ENCODE measurements at places on chromosomes 2 and 18.

DNA sequence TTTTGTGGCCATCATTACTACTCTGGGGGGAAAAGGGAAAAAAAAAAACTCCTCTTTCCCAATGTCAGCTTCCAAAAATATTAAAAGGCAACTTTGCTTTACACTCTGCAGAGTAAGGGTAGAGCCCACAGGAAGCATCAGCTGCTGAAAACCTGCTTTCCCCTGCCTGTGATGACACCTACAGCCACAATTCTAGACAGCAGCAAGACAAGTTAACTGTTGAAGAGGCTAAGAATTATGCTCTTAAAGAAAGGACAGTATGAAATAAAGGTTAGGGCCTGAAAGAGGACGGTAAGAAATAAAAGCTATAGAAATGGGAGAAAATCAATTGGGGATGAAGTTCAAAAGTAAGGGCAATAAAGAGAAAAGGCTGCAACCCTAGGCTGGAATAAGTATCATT lies 3.0 kb downstream of the PDE11A start:
- DNase-seq, result peak; percentile 74

GRCh38 chr18:63240531-63241316 lies 78.8 kb downstream of the BCL2 start:
- no peak for DNase-seq

DNA sequence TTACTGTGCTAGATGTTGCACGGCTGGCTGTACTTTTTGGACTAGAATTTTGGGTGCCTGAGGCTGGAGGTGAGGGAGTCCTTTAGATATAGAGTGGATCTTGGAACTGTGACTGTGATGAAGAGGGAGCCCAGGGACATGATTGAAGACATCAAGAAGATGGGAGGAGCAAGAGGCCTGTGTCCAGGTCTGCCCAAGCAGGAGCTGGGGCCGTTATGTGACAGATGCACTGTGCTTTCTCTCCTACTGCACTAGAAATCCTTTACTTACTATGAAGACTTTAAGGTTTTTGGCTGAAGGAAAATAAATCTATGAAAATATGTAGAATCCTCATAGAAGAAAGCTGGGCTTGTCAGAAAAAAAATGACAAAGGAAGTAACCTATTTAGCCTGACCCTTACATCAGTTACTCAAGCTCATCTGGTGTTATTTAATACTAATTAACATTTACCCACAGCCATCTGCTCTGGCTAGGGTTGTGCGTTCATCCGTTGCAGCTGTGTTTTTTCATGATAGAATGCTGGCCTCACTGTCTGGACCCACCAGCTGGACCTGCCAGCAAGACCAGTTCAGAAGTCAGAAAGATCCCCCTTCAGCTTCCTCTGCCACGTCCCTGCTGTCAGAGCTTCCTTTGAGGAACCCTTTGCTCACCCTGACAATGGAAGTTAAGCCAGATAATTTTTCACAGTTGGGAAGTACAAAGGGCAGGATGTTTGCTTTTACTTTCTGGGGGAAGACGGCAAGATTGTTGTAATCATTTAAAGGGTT lies 16.7 kb downstream of the TSN start:
- no peak for DNase-seq

- DNase-seq, result no peak
Measured at GRCh38 chr2:234684466-234684865, 187.6 kb upstream of the ARL4C start.

DNA sequence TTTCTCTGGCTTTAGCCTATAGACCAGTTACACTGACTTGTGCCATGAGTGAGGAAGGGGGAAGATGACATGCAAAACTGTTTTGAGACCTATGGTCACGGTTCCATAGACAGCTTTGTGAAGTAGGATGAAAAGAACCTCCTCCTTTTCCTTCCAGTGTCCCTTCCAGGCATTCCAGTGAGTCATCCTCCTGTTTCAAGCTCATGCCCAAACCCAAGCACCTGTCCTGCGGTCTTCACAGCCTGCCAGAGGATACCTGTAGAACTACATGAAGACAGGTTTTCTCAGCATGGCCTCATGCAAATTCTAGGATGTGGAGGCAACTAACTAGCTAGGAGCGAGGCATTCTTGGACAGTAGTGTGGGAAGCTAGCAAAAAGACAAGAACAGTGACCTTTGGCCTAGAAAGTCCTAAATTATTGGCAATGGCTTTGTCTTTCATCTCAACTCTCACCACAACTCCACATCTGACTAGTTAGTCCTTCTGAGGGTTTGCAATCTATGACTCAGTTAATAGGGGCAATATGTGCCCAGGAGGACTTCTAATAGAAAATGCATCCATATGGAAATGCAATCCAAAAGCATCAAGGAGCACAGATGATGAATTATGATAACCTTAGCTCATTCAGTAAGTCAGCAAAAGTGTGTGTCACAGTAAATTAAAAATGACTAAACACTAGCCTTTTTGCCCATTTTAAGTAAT lies 154.7 kb downstream of the RBM43 start:
- no peak for DNase-seq
